ENCODE measurements at places on chromosomes 2 and 18. TPM values are rescaled to one million over a fixed set of nuclear protein-coding genes. Genes with fewer than 3 reads are reported as not detected.

GRCh38 chr2:23544589-23545295, 159.8 kb downstream of the KLHL29 start:
- peaks cover 1% of the 10 kb centered on the region for H3K27me3 ChIP-seq
- no peaks in the 10 kb centered on the region for H3K36me3 ChIP-seq
- H3K4me1 ChIP-seq = no peaks in the 10 kb centered on the region
- no peak overlapping the region for H3K27ac ChIP-seq
- no peak overlapping the region for H3K4me3 ChIP-seq
- DNase-seq = no peak

DNA sequence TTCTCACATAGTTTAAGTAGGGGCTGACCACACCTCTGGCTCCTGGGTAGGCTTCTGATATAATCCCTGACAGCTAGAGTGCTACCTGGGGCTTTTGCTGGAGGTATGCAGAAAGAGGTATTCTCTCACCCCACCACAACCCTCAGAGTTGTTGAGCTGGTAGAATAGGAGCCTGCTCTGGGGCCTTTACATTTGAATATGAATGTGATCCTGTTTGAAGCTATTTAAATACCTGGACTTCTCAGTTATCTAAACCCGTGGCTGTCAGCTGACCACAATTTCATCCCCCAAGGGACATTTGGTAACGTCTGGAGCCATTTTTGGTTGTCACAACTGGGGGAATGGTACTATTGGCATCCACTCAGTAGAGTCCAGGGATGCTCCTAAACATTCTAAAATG, 669.1 kb downstream of the SATB2 start:
- no peaks in the 10 kb centered on the region for H3K36me3 ChIP-seq
- H3K27me3 ChIP-seq = no peaks in the 10 kb centered on the region
- H3K4me3 ChIP-seq = no peak overlapping the region
- no peak overlapping the region for H3K27ac ChIP-seq
- H3K4me1 ChIP-seq = no peaks in the 10 kb centered on the region

DNA sequence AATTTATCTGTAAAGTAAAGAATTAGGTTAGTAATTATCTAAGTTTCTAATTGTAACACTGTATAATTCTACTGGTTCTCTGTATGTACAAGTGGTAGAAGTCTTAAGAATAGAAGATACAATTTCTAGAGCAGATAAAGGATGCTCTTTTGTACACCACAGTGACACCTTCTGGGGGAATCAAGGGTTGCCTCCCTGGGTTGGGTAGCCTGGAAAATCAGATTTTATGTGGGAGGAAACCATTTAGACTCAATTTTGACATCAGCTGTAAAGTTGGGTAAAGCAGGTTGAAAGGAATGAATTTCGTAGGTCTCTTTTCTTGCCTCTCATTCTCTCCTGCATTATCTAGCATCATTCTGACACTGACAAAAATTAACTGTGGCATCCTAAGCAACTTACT, 354.8 kb downstream of the DCC start:
- H3K4me3 ChIP-seq = no peak overlapping the region
- no peak overlapping the region for H3K27ac ChIP-seq
- no peaks in the 10 kb centered on the region for H3K4me1 ChIP-seq
- no peaks in the 10 kb centered on the region for H3K36me3 ChIP-seq
- H3K27me3 ChIP-seq = no peaks in the 10 kb centered on the region

DNA sequence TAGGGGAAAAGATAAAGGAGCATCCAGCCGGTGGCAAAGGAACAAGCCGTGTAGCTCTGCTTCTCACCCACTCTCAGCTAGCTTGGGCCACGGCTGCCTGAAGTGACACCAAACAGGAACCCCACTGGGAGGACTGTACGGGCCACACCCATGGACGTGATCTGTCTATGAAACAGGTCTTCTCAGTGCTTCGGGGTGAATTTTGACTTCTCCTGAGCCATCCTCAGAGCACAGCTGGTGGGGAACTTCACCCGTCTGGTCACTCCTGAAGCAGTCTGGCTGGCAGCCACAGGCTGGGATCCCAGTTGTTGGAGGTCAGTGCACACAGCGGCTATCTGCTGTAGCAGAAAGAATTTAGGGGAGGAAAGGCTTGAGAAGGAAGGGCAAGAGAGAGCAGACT, 223.8 kb downstream of the FAM210A start:
- H3K4me1 ChIP-seq = peaks cover 27% of the 10 kb centered on the region
- H3K4me3 ChIP-seq = peak overlapping the region; percentile 24
- H3K27ac ChIP-seq = peak overlapping the region; percentile 67
- H3K27me3 ChIP-seq = peaks cover 2% of the 10 kb centered on the region

The C2orf76 gene
- total RNA-seq = 10.0 TPM

DNA sequence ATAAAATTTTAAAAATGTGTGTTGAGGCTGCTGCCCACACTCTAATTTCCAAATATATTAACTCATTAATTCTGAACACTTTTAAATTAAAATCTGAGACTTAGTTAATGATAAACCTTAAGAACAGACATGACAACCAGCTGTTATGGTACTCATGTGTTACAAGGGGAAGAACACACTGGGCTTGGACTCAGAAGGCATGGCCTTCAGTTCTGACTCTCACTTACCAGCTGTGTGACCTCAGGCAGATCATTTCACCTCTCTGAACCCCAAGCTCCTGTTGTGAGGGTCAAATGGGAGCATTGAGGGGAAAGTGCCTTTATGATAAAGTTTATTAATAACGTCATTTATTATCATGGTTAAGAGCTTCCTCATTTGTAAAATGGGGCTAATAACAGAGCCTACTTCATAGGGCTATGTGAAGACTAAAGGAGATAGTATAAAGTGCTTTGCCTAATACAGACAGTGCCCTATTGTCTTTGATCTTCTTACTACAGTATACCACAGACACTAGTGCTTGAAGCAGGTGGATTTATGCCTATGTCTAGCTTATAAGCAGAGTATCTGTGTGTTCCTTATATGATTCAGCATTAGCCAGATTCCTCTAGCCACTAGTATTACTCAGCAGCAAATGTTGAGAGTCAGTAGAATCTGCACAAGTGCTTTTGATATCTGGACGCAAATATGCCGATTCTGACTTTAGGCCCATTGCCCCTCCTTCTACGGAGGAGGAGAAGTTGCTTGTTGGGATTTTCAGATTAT, 99.6 kb downstream of the SGPP2 start:
- no peaks in the 10 kb centered on the region for H3K27me3 ChIP-seq
- DNase-seq = no peak
- no peaks in the 10 kb centered on the region for H3K4me1 ChIP-seq
- no peak overlapping the region for H3K4me3 ChIP-seq

DNA sequence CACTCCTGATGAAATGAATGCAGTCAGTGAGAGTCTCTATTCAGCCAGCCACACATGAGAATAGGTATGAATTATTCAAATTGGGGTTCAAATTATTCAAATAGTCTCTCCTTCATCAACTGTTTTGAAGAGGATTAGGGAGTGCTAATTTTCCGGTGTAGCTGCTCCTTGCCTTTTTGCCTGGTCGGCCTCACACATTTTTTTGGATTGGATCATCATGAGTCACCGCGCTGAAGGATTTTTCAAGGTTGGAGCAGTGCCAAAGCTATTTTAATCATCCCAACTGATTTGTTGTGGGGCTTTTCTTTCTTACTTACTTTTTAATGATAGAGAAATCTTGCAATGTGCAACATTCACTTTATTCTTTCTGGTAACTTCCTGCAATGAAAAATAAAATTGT, 2.4 kb upstream of the DTNA start:
- H3K36me3 ChIP-seq = no peaks in the 10 kb centered on the region
- peaks cover 2% of the 10 kb centered on the region for H3K27me3 ChIP-seq
- H3K4me1 ChIP-seq = no peaks in the 10 kb centered on the region
- H3K27ac ChIP-seq = no peak overlapping the region
- no peak overlapping the region for H3K4me3 ChIP-seq
- no peak for DNase-seq

The CDH20 gene
- 0.07 TPM for total RNA-seq

- no peak overlapping the region for H3K4me3 ChIP-seq
- H3K4me1 ChIP-seq = peaks cover 24% of the 10 kb centered on the region
- peaks cover 20% of the 10 kb centered on the region for H3K36me3 ChIP-seq
- DNase-seq = no peak
- H3K27ac ChIP-seq = no peak overlapping the region
Observed at GRCh38 chr2:24877646-24878045, 42.4 kb downstream of the ADCY3 start.

The HOXD10 gene
- not detected for total RNA-seq

The MTIF2 gene
- 40.4 TPM for total RNA-seq

- no peak overlapping the region for H3K27ac ChIP-seq
- DNase-seq = no peak
- H3K27me3 ChIP-seq = peaks cover 3% of the 10 kb centered on the region
- no peaks in the 10 kb centered on the region for H3K4me1 ChIP-seq
- H3K36me3 ChIP-seq = no peaks in the 10 kb centered on the region
Observed at GRCh38 chr2:65818873-65819451, 386.6 kb upstream of the SPRED2 start.

- peaks cover 58% of the 10 kb centered on the region for H3K36me3 ChIP-seq
- DNase-seq = no peak
- no peaks in the 10 kb centered on the region for H3K4me1 ChIP-seq
- no peaks in the 10 kb centered on the region for H3K27me3 ChIP-seq
Observed at GRCh38 chr2:119958670-119959268, 54.1 kb upstream of the EPB41L5 start.

DNA sequence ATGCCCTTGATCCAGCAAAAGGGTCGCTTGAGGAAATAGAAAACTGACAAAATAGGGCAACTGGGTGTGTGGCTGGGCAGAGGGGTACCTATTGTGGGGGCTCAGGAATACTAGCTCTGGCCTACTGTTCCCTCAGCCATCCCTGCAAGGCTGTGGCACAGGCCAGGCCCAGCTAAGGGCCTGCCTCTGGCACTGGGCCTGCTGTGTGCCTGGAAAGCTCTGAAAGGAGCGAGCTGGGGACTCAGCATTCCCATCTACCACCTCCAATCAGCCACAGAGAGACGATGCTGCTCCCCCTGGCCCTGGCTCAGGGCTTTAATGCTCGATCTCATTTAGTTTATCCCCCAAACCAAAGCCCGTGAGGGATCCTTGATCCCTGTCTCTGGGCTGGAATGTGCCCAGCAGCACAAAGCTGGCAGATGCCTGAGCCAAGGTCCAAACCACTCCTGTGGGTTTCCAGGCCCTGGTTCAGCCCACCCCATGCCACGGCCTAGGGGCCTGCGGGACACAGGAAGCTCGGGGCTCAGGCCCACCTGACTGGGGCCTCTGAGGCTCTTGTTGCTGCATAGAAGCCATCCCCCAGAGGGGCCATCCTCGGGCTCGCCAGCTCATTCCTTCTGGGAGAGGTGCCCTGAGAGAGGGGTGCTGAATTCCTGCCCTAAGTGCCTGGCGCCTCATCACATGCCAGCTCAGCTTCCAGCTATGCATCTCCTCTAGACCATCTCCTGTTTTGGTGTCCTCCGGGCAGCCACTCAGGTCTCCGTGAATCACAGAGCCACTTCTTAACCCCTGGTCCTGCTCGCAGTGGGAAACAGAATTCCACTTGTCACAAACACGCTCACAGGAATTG, 43.0 kb upstream of the KCNF1 start:
- no peak overlapping the region for H3K27ac ChIP-seq
- H3K36me3 ChIP-seq = no peaks in the 10 kb centered on the region
- DNase-seq = no peak
- peaks cover 16% of the 10 kb centered on the region for H3K4me1 ChIP-seq

The CTAGE1 gene
- not detected for total RNA-seq

DNA sequence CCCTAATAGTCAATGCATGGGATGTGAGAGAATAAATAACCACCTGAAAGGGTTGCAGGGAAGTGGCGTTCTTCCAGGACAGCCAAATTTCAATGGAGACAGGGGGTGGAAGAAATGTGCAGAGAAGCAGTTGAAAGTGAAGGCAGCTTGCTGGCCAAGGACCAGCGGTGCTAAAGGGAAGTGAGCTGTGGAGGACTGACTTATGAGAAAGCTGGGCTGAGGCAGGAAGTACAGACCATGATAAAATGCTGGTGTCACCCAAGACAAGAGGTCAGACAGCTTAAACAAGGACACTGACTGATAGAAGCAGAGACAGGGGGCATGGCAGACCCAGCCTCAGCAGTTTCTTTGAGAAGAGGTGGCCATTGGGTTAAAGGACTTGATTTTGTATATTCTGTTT, 106.7 kb downstream of the DTNB start:
- peaks cover 33% of the 10 kb centered on the region for H3K4me1 ChIP-seq
- no peak overlapping the region for H3K4me3 ChIP-seq
- DNase-seq = no peak
- H3K27me3 ChIP-seq = no peaks in the 10 kb centered on the region
- peak overlapping the region; percentile 78 for H3K27ac ChIP-seq

- no peak for DNase-seq
- H3K4me1 ChIP-seq = no peaks in the 10 kb centered on the region
- no peak overlapping the region for H3K27ac ChIP-seq
- peaks cover 21% of the 10 kb centered on the region for H3K27me3 ChIP-seq
Observed at GRCh38 chr2:109066501-109066900, 62.5 kb upstream of the SH3RF3 start.

The HMSD gene
- total RNA-seq = 1.2 TPM

GRCh38 chr2:239951825-239952224, 73.3 kb downstream of the NDUFA10 start:
- no peak overlapping the region for H3K27ac ChIP-seq
- no peaks in the 10 kb centered on the region for H3K27me3 ChIP-seq
- H3K36me3 ChIP-seq = peaks cover 14% of the 10 kb centered on the region
- H3K4me3 ChIP-seq = no peak overlapping the region

Data from activated B cell treated with CpG ODN at 0.5 μM for 24 hours (primary cell).